ENCODE measurements at places on chromosomes 1 and 21.

- no peak for DNase-seq
These were observed 65.0 kb upstream of the DISP3 start for GRCh38 chr1:11413986-11414391.

DNA sequence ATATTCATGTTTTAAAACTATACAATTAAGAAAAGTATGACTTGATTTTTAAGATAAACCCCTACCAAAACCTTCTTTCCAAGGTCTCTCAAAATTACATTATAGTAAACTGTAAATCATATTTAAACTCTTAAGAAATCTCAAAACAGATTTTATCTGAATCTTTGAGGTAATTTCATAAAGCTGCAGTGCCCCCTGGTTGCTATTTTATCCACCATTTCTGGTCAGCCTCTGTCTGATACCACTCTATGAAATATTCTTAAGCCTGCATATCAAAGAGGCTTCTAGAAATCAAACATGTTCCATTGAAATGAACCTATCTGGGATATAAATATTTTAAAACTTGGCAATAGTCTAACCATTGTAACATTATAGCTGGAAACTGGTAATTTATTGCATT lies 317.3 kb downstream of the COL11A1 start:
- no peak for DNase-seq

GRCh38 chr1:228043281-228043848 lies 36.6 kb downstream of the WNT3A start:
- DNase-seq, result no peak

DNA sequence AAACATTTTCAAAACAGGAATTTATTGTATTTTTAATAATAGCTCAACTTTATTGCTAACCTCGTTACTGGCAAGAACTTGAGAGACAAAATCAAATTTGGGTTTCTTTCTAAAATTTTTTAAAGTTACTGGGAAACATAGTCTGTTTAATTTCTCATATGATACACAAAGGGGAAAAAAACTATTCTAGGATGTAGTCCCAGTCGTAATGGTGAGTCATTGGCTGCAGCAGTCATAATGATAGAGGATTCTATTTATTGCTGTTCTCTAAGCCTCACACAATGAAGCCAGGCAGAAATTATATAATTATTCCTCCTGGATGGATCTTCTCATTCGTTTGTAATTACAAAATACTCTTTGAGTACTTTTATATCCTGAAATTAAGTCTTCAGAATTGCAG lies 326.5 kb upstream of the SGIP1 start:
- DNase-seq, result no peak

DNA sequence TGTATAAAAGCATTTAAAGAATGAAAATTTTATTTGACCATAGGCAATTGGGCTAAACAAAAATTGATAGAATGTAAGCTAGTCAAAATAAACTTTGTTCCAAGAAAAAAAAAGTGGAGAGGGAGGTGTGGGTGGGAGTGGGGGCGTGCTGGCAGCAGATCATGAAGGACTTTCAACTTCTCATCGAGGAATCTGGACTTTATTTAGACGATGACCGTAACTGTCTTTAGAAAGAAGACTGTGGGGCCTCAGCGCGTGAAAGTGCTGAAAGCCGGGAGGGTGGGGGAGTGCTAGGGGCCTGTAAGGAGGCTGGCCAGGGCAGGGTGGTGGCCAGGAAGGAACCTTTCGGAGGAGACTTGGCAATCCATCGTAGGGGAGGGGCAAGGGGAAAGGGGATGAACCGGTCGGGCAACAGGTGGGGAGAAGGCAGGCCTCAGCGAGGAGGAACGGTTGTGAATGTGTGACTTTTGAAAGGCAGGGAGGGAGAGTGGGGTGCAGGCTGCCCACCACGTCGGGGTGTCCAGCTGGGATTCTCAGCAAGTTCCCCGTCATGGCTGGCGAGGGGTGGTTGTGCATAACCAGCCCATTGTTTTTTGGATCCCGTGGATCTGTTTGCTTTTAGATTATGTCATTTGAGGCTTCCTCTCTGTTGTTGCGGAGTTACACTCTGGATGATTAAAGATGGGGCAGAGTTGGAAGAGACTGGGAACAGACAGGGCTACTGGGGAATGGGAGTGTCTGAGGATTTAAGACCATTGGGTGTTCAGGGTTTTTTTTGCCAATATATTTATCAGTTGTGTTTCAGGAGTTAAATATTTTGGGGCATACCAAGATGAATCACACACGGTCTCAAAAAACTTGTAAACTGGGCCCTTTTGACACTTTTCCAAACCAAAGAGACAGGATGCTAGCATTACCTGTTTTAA lies 35.5 kb downstream of the HUNK start:
- no peak for DNase-seq

DNA sequence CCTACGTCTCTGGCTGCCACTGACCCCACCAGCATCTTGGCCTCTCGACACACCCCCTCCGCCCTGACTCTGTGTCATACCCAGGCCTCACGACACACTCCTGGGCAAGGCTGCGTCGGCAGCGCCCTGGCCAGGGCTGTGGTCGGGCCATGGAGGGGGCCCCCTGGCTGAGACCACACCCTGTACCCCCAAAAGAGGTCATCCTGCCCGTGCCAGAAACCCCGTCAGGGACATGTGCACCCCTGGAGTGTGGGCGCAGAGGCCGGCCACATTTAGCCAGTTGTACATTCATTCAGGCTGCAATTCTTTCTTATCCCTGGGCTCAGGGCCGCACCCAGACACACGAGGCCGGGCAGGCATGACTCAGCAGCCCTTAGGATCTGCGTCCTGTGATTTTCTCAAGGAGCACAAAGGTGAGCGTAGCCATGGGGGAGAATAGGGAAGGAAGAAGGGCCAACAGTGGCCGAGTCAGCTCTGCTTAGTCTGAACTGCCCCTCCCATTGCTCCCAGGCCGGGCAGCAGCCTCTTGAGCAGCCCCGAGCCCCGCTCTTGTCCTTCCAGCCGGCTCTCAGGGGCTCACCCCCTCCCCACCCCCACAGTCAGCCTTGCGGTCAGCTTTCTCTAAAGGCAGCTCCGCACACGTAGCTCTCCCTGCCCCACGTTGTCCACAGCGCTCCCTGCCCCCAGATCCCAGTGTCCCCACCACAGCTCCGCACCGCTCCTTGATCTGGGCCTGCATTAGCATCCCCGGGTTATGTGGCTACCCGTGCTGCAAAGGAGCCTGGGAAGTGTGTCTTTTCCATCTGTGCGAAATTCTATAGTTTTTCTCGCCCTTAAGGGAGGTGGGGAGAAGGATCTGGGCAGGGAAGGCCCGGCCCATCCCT lies 7.9 kb downstream of the CSTB start:
- DNase-seq, result no peak

DNA sequence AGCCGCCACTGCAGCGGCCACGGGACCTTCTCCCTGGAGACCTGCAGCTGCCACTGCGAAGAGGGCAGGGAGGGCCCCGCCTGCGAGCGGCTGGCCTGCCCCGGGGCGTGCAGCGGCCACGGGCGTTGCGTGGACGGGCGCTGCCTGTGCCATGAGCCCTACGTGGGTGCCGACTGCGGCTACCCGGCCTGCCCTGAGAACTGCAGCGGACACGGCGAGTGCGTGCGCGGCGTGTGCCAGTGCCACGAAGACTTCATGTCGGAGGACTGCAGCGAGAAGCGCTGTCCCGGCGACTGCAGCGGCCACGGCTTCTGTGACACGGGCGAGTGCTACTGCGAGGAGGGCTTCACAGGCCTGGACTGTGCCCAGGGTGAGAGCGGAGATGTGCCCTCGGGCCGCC lies 11.7 kb downstream of the TNN start:
- no peak for DNase-seq

GRCh38 chr1:169906938-169907337 lies 13.2 kb upstream of the SCYL3 start:
- DNase-seq, result no peak

DNA sequence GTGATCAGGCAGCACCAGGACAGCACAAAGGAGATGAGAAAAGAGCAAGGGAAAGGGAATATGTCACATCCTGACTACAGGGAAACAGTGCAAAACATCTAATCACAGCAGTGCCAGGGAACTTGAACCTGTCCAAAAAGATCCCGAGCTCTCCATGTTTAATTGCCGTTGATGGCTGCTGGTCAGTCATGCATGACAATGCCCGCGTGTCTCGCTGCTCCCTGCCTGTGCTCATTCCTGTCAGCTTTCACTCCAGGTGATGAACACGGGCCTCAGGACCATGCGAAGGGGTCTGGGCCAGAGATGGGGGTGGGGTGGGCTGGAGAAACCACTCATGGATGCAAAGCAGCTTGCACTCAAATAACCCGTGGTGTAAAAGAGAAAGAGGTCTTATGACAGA lies 287.0 kb downstream of the GPATCH2 start:
- no peak for DNase-seq

GRCh38 chr21:44539046-44539445 lies 949 bp downstream of the KRTAP10-1 start:
- no peak for DNase-seq

- DNase-seq, result no peak
These were observed 430 bp downstream of the S100B start for GRCh38 chr21:46604329-46604974.

- DNase-seq, result no peak
These were observed 225.6 kb upstream of the FGGY start for GRCh38 chr1:59071289-59071688.

DNA sequence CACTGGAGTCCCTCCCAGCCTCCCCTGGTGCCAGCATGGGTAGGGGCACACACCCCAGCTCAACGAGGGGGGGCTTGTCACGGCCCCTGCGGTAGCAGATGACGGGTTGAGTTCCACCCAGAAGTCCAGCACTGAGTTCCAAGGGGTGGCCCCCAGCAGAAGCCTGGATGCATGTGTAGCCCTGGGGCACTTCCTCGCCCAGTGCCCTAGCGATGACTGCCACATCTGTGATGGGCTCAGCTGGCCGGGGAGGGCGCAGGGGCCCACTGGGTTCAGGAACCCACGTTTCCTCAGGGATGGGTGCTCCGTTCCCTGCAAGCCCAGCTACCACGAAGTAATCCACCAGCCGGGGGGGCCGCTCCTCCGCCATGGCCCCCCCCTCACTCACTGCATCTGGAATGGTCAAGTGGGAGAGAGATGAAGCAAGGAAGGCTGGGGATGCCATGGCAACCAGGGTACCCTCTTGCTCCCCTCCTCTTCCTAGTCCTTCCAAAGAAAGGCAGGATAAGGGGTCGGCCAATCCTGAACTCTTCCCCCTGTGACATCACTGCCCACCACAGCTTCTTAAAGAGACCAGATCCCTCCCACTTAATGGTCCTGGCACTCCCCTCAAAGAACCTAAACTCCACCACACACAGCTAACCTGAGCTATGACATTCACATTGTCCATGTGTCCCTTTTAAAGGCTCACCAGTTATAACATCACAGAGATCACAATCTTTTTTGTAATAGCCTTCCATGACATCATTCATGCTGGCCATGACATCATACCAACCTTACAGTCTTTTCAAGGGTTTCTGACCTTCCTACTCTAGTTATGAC lies 2.3 kb downstream of the DENND4B start:
- DNase-seq, result no peak

GRCh38 chr21:15122241-15122640 lies 57.4 kb upstream of the NRIP1 start:
- DNase-seq, result no peak

- no peak for DNase-seq
These were observed 852.0 kb upstream of the ADAMTS5 start for GRCh38 chr21:27818847-27819246.

GRCh38 chr1:90027281-90027680 lies 32.4 kb downstream of the ZNF326 start:
- no peak for DNase-seq

DNA sequence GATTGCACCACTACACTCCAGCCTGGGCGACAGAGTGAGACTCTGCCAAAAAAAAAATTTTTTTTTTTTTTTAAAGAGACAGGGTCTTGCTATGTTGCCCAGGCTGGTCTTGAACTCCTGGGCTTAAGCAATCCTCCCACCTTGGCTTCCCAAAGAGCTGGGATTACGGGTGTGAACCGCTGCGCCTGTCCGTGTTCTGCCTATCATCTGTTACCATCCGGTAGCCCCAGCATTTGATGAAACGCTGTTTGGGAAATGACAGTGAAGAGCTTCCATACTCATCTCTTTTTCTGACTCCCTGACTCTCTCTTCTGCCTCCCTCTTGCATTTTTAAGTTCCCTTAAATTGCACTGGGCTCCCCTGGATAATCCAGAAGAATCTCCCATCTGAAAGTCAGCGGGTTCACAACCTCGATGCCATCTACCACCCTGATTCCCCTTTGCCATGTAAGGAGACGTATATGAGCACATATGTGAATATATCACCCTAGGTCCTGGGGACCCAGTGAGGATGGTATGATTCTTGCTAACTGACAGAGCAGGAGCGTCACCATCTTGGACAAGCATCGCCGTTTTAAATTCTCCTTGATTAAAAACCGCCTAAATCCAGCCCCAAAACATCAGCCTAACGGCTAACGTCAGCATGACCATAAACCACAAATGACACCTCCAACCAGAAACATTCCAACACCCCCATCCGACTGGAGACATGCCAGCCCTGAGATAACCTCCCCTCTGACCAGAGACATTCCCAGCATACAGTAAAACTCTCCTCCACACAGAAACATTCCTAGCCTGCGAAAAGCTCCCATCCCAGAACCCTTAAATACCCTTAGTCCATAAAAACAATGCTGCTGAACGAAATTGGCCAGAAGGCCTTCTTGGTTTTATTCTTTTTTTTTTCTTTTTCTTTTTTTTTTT lies 12.4 kb downstream of the TNFRSF8 start:
- no peak for DNase-seq

DNA sequence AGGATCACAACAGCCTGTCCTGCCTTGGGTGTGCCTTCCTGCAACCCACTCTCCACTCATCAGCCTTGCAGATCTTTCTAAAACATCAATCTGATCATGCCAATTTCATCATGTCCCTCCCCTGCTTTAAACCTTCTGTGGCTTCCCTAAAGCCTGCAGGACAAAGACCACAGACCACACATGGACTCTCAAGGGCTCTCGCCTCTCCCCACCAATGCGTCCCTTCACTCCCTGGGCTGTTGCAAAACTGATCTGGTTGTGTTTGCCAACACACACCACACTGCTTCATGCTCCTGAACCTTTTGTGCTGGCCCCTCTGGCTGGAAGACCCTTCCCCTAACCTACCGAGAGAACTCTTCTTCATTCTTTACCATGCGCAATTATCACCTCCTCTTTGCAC lies 72.4 kb downstream of the ITPKB start:
- DNase-seq, result no peak

- peak; percentile 31 for DNase-seq
These were observed 80.3 kb downstream of the SELENOF start for GRCh38 chr1:86833461-86834215.

GRCh38 chr21:45528981-45529784 lies 13.1 kb downstream of the SLC19A1 start:
- DNase-seq, result no peak

DNA sequence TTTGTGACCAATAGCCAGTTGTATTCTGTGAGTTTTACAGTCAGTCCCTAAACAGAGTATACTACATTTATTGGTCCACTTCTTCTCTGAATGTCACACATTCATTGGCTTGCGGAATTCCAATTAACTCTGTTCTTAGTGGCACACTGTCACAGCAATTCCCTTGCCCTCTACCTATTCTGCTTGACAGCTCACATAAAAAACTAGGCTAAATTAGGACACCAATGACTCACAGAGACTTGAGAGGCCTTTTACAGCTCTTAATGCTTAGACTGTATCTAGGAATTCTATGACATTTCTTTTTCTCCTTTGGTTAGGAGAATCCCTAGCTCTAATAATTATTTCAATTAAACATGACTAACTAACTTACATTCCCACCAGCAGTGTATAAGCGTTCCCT lies 104.1 kb downstream of the NEGR1 start:
- DNase-seq, result no peak

Data from stimulated activated CD4-positive, alpha-beta T cell treated with anti-CD3 and anti-CD28 coated beads, Interleukin-1b, Interleukin-23, amount 100 ng/mL, for 4 hours (primary cell).